Thyroid gland (tissue), 4 donors: ENCODE measurements at places on chromosomes 1 and 21.

GRCh38 chr1:99326215-99326949, 62.1 kb downstream of the PLPPR4 start:
- H3K27me3 ChIP-seq: no peaks in the 10 kb centered on the region
- no peaks in the 10 kb centered on the region for H3K4me1 ChIP-seq
- DNase-seq: no peak
- no peaks in the 10 kb centered on the region for H3K36me3 ChIP-seq
- no peak overlapping the region for H3K27ac ChIP-seq

DNA sequence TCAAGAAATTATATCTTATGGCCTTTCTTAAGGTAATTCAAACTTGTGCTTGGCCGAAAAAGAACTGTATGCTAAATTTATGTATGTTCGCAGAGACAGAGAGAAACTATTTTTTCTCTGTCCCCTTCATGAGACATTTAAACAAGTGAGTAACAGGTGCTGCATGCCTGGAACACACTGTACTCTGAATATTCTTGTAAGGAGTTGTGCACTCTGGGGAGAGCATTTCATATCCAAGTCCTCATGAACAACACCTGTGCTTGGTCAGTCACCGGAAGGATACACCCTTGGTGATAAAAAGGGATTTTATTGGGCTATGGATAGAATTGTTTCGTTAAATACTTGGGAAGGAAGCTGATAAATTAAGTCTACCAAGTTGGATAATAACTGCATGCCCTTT, 220.8 kb upstream of the NRIP1 start:
- no peak overlapping the region for H3K4me3 ChIP-seq
- no peaks in the 10 kb centered on the region for H3K4me1 ChIP-seq
- no peak for DNase-seq
- H3K36me3 ChIP-seq: no peaks in the 10 kb centered on the region
- no peaks in the 10 kb centered on the region for H3K27me3 ChIP-seq

DNA sequence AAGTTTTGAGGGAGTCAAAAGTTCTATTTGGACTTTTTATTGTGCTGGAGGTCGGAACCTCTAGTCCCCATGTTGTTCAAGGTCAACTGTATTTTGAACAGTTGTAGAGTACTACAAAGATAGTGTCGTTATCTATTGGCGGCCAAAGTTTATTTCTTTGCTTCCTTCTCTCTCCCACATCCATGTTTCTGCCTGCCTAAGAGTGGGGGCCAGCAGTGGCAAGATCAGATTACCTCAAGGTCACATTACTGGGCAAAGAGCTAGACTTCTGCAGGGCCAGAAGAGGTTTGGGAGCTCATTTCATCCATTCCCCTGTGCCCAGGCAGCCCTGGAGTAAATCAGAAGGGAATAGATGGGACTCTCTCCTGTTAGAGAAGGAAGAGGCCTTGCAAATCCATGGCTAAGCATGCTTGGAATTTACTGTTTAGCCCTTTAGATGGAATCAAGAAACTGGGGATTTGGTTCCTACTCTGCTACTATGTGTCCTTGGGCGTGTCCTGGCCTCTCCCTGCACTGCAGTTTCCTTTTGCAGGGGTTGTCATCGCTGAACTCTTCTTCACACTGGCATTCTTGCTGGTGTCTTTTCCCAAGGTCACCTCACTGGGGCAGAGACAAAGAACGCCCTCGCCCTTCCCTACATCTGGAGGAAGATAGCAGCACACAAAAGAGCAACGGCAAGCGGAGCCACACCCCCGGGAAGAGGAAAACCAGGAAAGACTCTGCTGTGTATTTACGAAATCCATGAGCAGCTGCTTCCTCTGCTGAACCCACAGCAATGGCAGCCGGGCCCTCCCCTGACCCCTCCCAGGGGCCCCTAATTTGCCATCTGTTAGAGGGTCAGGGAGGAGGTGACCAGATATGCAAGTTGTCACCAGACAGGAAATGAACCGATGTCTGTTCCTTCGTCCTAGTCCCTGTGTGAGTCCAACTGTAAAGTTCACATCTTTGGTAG, 73.3 kb downstream of the PLPP3 start:
- peaks cover 53% of the 10 kb centered on the region for H3K4me1 ChIP-seq
- peak overlapping the region; percentile 20 for H3K27ac ChIP-seq
- H3K4me3 ChIP-seq: no peak overlapping the region

- no peak overlapping the region for H3K27ac ChIP-seq
- H3K4me1 ChIP-seq: no peaks in the 10 kb centered on the region
- no peaks in the 10 kb centered on the region for H3K27me3 ChIP-seq
- no peak overlapping the region for H3K4me3 ChIP-seq
- no peaks in the 10 kb centered on the region for H3K36me3 ChIP-seq
- no peak for DNase-seq
Measured at GRCh38 chr1:228306275-228307217, 98.7 kb downstream of the OBSCN start.

- DNase-seq: no peak
- H3K27me3 ChIP-seq: no peaks in the 10 kb centered on the region
- H3K27ac ChIP-seq: no peak overlapping the region
- H3K4me1 ChIP-seq: no peaks in the 10 kb centered on the region
Measured at GRCh38 chr1:209229494-209230061, 353.9 kb upstream of the CAMK1G start.

- no peaks in the 10 kb centered on the region for H3K27me3 ChIP-seq
- H3K4me1 ChIP-seq: peaks cover 28% of the 10 kb centered on the region
- no peak overlapping the region for H3K4me3 ChIP-seq
- no peak overlapping the region for H3K27ac ChIP-seq
Measured at GRCh38 chr1:156772728-156773497, 5.6 kb downstream of the PRCC start.

DNA sequence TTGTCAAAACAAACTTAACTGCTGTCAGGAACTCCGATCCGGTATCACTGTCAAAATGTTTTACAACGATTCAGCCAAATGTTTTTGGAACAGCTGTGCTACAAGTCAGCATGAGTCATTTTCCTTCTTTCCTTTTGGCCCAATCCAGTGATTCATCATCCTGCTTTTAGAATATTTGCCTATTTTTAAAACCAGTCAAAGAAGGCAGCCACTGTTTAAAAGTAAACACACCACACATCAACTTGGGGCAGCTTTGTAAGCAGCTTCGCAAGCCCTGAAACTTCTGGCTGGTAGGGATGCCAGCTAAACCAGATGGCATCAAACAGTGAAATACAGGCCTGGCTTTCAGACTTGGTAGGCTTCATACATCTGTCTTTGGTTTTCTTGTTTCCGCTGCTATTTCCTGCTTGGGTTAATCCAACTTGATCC, 14.9 kb downstream of the MAP3K7CL start:
- no peak for DNase-seq
- no peaks in the 10 kb centered on the region for H3K4me1 ChIP-seq
- H3K36me3 ChIP-seq: no peaks in the 10 kb centered on the region
- peak overlapping the region; percentile 54 for H3K27ac ChIP-seq
- no peaks in the 10 kb centered on the region for H3K27me3 ChIP-seq

GRCh38 chr1:187837787-187838186, 1009.0 kb downstream of the PLA2G4A start:
- DNase-seq: no peak
- H3K4me1 ChIP-seq: no peaks in the 10 kb centered on the region
- H3K27ac ChIP-seq: no peak overlapping the region
- H3K4me3 ChIP-seq: no peak overlapping the region

DNA sequence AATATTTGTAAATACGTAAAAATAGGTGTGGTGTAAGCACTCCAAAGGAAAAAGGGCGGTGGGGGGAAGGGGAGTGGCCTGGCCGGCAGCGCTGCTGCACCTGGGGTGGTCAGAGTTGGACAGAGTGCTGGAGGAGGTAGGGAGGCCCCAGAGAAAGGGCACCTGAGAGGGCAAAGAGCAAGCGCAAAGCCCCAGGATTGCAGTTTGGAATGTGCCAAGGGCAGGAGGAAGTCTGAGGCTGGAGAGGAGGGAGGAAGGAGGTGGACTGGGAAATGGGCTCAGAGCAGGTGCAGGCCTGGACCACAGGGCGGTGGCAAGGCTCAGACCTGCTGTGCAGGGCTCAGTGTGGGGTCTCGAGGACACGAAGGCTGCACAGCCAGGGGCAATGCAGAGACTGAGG, 30.6 kb downstream of the LDLRAP1 start:
- DNase-seq: no peak
- H3K4me3 ChIP-seq: no peak overlapping the region
- no peaks in the 10 kb centered on the region for H3K27me3 ChIP-seq
- peaks cover 4% of the 10 kb centered on the region for H3K4me1 ChIP-seq

- peaks cover 5% of the 10 kb centered on the region for H3K4me1 ChIP-seq
- H3K27ac ChIP-seq: no peak overlapping the region
- H3K36me3 ChIP-seq: no peaks in the 10 kb centered on the region
- no peak overlapping the region for H3K4me3 ChIP-seq
- H3K27me3 ChIP-seq: peaks cover 2% of the 10 kb centered on the region
- DNase-seq: no peak
Measured at GRCh38 chr1:71041806-71042205, 5.8 kb downstream of the PTGER3 start.

DNA sequence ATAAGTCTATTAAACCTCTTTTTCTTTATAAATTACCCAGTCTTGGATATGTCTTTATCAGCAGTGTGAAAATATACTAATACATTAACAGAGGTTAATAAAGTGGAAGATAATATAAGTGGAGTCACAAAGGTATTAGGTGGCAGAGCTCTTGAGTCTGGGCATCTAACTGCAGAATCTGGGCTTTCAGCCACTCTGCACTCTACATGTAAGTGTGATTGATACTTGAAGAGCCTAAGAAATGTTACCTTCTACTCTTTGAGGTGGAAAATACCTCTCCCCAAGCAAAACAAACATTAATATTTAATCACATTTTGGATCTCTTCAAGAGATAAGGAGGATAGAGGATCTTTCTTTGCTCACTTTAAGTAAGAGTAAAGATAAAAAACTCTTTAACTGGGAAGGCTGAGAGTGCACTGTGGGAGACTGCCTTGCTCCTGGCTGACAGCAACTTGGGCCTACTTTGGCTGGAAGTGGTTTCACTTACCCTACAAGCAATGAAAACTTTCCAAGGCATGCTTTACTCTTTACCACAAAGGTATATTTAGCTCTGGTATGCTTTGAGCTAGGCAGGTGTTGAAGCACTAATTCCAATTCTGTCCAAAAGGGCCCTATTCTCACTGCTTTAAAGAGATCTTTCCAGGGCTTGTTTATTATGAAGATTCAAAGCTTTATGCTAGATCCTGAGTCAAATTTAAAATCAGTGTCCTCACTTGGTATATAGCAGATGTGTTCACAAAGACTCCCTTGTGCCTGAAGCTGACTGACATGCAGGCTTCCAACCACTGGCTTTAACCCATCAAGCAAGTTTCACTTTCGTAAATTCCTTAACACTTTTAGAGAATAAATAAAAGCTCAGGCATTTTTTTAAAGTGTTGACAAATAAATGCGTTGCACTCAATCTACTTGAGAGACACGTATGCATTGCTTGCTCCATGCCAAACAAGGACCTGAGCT, 245.3 kb upstream of the ZP4 start:
- no peak overlapping the region for H3K4me3 ChIP-seq
- H3K36me3 ChIP-seq: no peaks in the 10 kb centered on the region
- no peaks in the 10 kb centered on the region for H3K4me1 ChIP-seq
- DNase-seq: no peak

GRCh38 chr1:11558871-11559590, 80.1 kb downstream of the DISP3 start:
- H3K27me3 ChIP-seq: no peaks in the 10 kb centered on the region
- no peak overlapping the region for H3K27ac ChIP-seq
- H3K4me3 ChIP-seq: no peak overlapping the region

DNA sequence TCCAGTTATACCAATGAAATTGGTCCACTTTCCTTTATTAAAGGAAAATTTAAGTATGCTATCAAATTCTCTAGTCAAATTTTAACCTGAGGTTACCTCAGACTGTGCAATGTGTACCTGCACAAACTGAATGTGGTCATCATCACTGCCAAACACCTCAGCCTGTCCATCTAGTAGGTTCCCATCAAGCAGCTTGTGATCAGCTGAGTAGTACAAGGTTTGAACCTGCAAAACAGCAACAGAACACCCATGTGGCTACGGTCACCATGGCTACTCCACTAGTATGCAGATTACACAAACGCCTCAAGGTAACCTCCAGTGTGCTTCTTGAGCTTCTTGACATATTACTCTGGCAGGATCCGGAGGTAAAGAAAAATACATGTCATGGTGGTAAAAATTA, 11.6 kb downstream of the IVNS1ABP start:
- peaks cover 48% of the 10 kb centered on the region for H3K36me3 ChIP-seq
- H3K4me1 ChIP-seq: no peaks in the 10 kb centered on the region
- no peak overlapping the region for H3K4me3 ChIP-seq

GRCh38 chr1:154328318-154329151, 3.2 kb downstream of the ATP8B2 start:
- peaks cover 19% of the 10 kb centered on the region for H3K36me3 ChIP-seq
- no peak overlapping the region for H3K4me3 ChIP-seq
- peaks cover 31% of the 10 kb centered on the region for H3K4me1 ChIP-seq

DNA sequence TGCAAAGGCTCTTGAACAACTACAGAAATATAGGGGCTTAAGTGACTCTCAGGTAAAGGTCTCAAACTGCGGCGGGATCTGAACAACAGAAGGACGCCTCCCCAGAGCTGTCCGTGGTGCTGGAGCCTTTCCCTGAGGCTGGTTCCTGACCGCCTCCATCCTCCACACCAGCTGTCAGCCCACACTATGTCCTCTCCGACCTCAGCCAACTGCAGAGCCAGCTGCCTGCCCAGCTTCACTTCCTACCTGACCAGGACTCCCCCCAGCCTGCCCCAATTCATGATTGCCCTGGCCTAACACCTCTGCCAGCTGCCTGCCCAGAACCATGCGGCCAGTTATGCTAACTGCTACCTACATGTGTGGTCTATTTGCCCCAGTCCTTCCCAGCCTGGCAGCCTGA, 63.6 kb upstream of the ZC3H12A start:
- H3K4me1 ChIP-seq: no peaks in the 10 kb centered on the region
- H3K36me3 ChIP-seq: no peaks in the 10 kb centered on the region
- no peak overlapping the region for H3K4me3 ChIP-seq
- H3K27me3 ChIP-seq: no peaks in the 10 kb centered on the region

DNA sequence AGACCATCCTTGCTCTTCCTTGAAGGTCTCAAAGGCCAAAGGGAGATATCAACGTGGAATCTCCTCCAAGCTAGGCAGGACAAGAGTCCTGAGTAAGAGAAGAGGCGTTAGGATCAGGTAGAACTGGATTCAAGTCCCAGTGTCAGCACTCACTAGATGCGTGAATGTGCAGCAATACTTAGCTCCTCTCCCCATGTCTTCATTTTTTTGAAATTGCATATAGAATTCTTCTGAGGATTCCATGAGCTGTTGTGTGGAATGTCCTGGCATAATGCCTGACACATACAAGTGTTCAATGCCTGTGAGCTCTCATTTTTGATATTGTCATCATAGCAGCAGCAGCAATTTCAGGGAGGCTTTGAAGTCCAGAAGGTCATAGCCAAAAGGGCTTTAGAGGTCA, 333.2 kb downstream of the KCNH1 start:
- no peak overlapping the region for H3K4me3 ChIP-seq
- H3K27ac ChIP-seq: no peak overlapping the region
- DNase-seq: no peak
- H3K36me3 ChIP-seq: no peaks in the 10 kb centered on the region
- H3K4me1 ChIP-seq: peaks cover 3% of the 10 kb centered on the region

GRCh38 chr1:7644086-7644485, 127.0 kb upstream of the VAMP3 start:
- H3K27ac ChIP-seq: no peak overlapping the region
- H3K4me3 ChIP-seq: no peak overlapping the region
- peaks cover 22% of the 10 kb centered on the region for H3K4me1 ChIP-seq
- no peak for DNase-seq

GRCh38 chr1:81670286-81670685, 130.4 kb upstream of the ADGRL2 start:
- peak; percentile 95 for DNase-seq

- H3K27me3 ChIP-seq: no peaks in the 10 kb centered on the region
- no peaks in the 10 kb centered on the region for H3K36me3 ChIP-seq
- H3K4me1 ChIP-seq: peaks cover 12% of the 10 kb centered on the region
Measured at GRCh38 chr1:24344090-24344742, 25.1 kb downstream of the GRHL3 start.

GRCh38 chr1:19980314-19980713, 896 bp upstream of the PLA2G2A start:
- no peaks in the 10 kb centered on the region for H3K36me3 ChIP-seq
- DNase-seq: no peak
- no peak overlapping the region for H3K4me3 ChIP-seq
- H3K27ac ChIP-seq: no peak overlapping the region
